ENCODE measurements at places on chromosomes 1 and 21. TPM values are rescaled to one million over a fixed set of nuclear protein-coding genes. Genes with fewer than 3 reads are reported as not detected.

- H3K36me3 ChIP-seq: no peaks in the 10 kb centered on the region
- H3K27ac ChIP-seq: no peak overlapping the region
- H3K27me3 ChIP-seq: peaks cover 20% of the 10 kb centered on the region
Measured at GRCh38 chr1:156402331-156403020, 33.5 kb downstream of the RHBG start.

Gene SYTL1
- polyA plus RNA-seq: 0.29 TPM

DNA sequence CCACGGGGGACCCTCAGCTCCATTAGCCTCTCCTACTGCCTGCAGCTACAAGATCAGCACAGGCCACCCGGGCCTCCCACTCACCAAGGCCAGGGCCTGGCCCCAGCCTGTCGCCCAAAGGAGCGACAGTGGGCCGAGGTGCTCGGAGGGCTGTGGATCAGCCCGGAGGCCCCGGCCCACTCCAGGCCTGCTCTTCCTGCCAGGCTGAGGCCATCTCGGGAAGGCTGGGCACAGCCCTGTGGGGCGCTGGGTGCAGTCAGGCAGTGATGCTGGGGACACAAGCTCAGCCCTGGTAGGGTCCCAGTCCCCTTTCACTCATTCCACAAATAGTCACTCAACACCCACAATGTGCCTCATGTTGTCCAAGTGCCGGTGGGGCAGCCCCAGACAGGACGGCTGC is 58.8 kb downstream of the CASZ1 start:
- H3K4me1 ChIP-seq: no peaks in the 10 kb centered on the region
- H3K36me3 ChIP-seq: no peaks in the 10 kb centered on the region
- no peak for DNase-seq
- H3K27ac ChIP-seq: no peak overlapping the region
- H3K4me3 ChIP-seq: no peak overlapping the region
- H3K27me3 ChIP-seq: no peaks in the 10 kb centered on the region

- no peaks in the 10 kb centered on the region for H3K36me3 ChIP-seq
- no peak overlapping the region for H3K27ac ChIP-seq
- DNase-seq: no peak
- no peaks in the 10 kb centered on the region for H3K27me3 ChIP-seq
- no peak overlapping the region for H3K4me3 ChIP-seq
Measured at GRCh38 chr1:169025412-169025811, 81.1 kb upstream of the ATP1B1 start.

DNA sequence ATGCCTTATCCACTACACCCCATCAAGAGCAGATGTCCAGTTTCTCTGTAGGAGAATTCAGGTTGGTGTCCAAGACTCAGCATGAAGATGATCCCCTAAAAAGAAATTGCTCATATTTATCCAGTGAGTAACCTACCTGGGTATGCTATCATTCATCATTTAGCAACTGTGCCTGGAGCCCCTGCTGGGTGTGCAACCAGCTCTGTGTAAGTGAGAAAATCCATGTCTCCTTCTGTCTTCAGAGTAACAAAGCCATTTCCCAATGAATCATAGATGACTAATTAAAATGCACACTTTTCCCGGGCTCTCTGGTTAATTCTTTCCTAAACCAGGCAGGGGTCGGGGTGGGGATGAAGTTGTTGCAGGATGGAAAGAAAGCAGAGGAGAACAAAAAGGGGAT is 35.8 kb downstream of the OLFML3 start:
- no peaks in the 10 kb centered on the region for H3K4me1 ChIP-seq
- H3K27ac ChIP-seq: no peak overlapping the region
- no peaks in the 10 kb centered on the region for H3K36me3 ChIP-seq
- no peak for DNase-seq

Gene LCE6A
- not detected for polyA plus RNA-seq

GRCh38 chr1:1565340-1565739 is 9.3 kb downstream of the SSU72 start:
- no peak for DNase-seq
- no peak overlapping the region for H3K4me3 ChIP-seq
- H3K36me3 ChIP-seq: peaks cover 27% of the 10 kb centered on the region
- H3K4me1 ChIP-seq: peaks cover 11% of the 10 kb centered on the region

GRCh38 chr1:242813490-242814091 is 289.1 kb upstream of the PLD5 start:
- no peaks in the 10 kb centered on the region for H3K36me3 ChIP-seq
- H3K4me1 ChIP-seq: no peaks in the 10 kb centered on the region
- DNase-seq: no peak
- H3K4me3 ChIP-seq: no peak overlapping the region
- no peaks in the 10 kb centered on the region for H3K27me3 ChIP-seq
- H3K27ac ChIP-seq: no peak overlapping the region

Gene RXFP4
- polyA plus RNA-seq: not detected

Gene OR2T2
- not detected for polyA plus RNA-seq

DNA sequence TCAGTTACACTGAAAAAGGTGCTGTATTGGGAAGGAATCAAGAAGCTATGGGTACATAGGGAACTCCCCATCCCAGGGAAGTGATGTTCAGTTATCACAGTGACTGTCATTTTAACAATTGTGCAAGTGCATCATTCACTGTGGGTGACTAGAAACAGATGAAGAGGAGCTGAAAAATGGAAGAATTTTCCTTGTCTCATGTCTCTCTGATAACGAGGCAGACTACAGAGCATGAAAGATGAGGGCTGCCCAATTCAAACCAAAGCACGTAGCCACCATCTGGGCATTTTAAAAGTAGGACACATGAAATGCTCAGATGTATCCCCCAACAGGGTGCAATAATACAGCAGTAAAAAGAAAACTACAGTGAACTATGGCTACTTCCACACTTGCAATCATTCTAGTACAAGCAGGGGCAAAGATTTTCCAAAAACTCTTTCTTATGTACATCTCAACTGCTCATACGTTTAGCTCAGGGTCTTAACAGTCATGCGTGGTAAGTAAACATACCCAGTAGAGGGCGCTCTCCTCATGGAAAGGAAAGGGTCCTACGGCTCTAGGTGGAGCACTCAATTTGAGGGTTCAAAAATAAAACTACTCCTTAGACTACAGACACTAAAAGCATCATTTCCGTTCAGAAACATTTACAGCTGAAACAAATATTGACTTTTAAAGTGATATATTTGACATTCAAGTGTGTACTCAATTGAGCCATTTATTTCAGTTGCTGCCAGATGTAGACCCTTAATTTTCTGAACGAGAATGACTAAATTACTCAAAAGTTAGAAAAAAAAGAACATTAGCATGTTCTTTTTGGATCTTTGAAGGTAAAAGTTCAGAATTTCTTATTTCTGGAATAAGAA is 143.2 kb downstream of the KCTD3 start:
- no peak overlapping the region for H3K4me3 ChIP-seq
- no peaks in the 10 kb centered on the region for H3K36me3 ChIP-seq
- H3K4me1 ChIP-seq: no peaks in the 10 kb centered on the region

- H3K36me3 ChIP-seq: no peaks in the 10 kb centered on the region
- no peaks in the 10 kb centered on the region for H3K4me1 ChIP-seq
- H3K4me3 ChIP-seq: no peak overlapping the region
- DNase-seq: no peak
- no peaks in the 10 kb centered on the region for H3K27me3 ChIP-seq
Measured at GRCh38 chr21:41112740-41113692, 54.9 kb upstream of the BACE2 start.

GRCh38 chr1:153933430-153933829 is 10.7 kb upstream of the GATAD2B start:
- peaks cover 44% of the 10 kb centered on the region for H3K36me3 ChIP-seq
- H3K27me3 ChIP-seq: no peaks in the 10 kb centered on the region
- no peak overlapping the region for H3K4me3 ChIP-seq
- no peak for DNase-seq

Gene LCE1C
- not detected for polyA plus RNA-seq

DNA sequence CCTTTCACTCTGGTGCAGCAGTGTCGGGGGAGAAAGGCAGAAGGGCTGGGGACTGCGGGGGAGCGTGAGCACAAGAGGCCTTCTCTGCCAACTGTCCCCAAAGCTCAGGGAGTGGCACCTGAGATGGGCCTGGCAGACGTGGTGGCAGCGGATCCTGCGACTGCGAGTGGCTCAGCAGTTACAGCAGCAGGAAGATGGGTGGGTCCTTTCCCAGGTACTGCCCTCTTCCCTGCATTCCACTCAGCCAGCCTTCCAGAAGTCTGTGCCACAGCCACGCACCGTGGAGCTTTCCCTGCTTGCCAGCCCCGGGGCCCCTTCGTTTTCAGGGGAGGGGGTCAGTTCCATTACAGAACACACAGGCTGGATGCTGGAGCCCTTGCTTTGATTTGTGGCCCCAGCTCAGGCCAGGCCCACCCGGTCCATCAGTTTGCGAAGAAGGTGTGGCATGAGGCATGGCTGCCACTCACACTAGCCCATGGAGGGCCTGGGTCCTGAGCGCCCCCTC is 17.2 kb downstream of the MTHFR start:
- H3K27me3 ChIP-seq: no peaks in the 10 kb centered on the region
- no peak overlapping the region for H3K27ac ChIP-seq
- no peaks in the 10 kb centered on the region for H3K36me3 ChIP-seq
- no peak for DNase-seq
- H3K4me3 ChIP-seq: no peak overlapping the region

Gene CACNA1S
- not detected for polyA plus RNA-seq

GRCh38 chr1:86499987-86500593 is 31.4 kb downstream of the CLCA1 start:
- peak; percentile 9 for DNase-seq

GRCh38 chr1:220028346-220028895 is 17.9 kb downstream of the EPRS1 start:
- no peaks in the 10 kb centered on the region for H3K36me3 ChIP-seq
- H3K4me3 ChIP-seq: no peak overlapping the region
- H3K27ac ChIP-seq: no peak overlapping the region
- DNase-seq: no peak
- no peaks in the 10 kb centered on the region for H3K27me3 ChIP-seq
- no peaks in the 10 kb centered on the region for H3K4me1 ChIP-seq

DNA sequence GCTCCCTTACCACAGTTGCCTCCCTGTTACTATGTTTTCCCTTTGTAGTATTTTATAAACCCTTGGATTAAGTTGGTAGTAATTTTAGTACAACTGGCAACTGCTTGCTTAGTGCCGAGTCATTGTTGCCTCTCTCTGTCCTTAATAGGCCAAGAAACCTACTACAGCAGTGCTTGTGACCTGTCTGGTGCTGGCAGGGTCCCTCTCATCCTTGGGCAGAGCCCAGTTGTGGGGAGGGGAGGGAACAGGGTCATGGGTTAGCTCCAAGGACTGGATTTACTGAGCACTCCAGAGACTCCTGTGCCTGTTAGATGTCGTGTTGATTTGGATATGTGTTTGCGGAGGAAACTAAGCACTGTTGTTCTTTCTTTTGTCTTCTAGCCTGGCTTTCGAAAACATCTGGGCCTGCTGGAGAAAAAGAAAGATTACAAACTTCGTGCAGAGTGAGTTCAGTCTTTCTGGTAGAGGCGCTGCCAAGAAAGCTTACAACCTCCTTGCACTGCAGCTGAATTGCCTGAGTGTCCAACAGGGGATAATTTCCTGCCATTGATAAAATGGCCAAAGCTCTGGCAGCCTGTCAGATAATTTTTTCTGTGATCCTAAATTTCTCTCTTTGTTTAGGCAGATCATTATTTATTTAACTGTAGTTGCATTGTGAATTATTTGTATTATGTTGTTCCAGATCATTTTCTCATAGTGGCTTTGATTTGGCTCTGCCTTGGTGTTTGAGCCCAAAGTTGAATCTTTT is 3.6 kb downstream of the UTP11 start:
- DNase-seq: peak; percentile 89
- H3K27ac ChIP-seq: peak overlapping the region; percentile 81
- H3K4me3 ChIP-seq: no peak overlapping the region
- H3K36me3 ChIP-seq: peaks cover 13% of the 10 kb centered on the region
- no peaks in the 10 kb centered on the region for H3K27me3 ChIP-seq

DNA sequence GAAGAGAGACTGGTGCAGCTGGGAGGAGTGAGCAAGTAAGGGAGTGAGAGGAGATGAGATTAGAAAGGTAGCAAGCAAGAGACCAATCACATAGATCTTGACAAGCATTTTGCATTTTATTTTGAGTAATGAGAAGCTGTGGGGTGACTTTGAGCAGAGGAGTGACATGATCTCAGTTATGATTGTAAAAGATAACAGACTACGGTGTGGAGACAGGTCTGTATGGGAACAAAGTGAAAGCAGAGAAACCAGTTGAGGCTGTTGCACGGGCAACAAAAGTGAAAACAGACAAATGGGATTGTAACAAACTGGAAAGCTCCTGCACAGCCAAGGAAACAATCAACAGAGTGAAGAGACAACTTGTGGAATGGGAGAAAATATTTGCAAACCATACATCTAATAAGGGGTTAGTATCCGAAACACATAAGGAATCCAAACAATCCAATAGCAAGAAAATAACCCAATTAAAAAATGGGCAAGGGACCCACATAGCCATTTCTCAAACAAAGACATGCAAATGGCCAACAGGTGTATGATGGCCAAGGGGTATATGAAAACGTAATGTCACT is 68.4 kb downstream of the SNRPE start:
- H3K4me1 ChIP-seq: no peaks in the 10 kb centered on the region
- no peak overlapping the region for H3K27ac ChIP-seq
- peaks cover 4% of the 10 kb centered on the region for H3K27me3 ChIP-seq
- no peak for DNase-seq
- H3K36me3 ChIP-seq: no peaks in the 10 kb centered on the region
- no peak overlapping the region for H3K4me3 ChIP-seq

GRCh38 chr1:9630331-9631111 is 21.0 kb upstream of the PIK3CD start:
- no peaks in the 10 kb centered on the region for H3K4me1 ChIP-seq
- no peak overlapping the region for H3K4me3 ChIP-seq

DNA sequence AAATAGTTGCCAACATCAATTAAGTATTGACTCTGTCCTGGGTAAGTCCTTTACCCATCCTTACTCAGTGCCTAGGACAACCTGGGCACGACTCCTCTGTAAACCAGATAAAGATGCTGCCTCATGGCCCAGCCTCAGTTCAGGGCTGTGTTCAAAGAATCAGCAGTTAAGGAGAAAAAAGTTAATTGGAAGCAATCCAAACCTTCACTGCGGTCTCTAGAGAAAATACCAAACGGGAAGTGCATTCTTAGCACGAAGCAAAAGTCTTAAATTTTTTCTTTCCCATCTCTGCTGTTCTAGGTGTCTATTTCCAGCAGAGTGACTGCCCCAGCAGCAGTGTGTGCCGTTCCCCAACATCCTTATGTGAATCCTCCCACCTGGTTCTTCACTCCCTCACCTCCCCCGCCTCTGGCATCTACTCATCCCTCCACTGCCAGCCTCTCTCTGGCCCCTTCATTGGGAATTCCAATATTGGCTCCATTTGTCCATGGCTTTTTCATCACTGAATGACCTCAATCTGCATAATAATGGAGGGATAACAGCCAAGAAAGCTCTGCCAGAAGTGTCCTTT is 23.2 kb downstream of the KANK4 start:
- no peak for DNase-seq
- no peaks in the 10 kb centered on the region for H3K27me3 ChIP-seq
- no peaks in the 10 kb centered on the region for H3K4me1 ChIP-seq
- H3K4me3 ChIP-seq: no peak overlapping the region
- no peak overlapping the region for H3K27ac ChIP-seq
